ENCODE measurements at places on chromosomes 1 and 21.

- DNase-seq: no peak
Observed at GRCh38 chr1:165168467-165168866, 188.0 kb downstream of the LMX1A start.

GRCh38 chr1:224497714-224498573 lies 63.3 kb upstream of the WDR26 start:
- DNase-seq: no peak

DNA sequence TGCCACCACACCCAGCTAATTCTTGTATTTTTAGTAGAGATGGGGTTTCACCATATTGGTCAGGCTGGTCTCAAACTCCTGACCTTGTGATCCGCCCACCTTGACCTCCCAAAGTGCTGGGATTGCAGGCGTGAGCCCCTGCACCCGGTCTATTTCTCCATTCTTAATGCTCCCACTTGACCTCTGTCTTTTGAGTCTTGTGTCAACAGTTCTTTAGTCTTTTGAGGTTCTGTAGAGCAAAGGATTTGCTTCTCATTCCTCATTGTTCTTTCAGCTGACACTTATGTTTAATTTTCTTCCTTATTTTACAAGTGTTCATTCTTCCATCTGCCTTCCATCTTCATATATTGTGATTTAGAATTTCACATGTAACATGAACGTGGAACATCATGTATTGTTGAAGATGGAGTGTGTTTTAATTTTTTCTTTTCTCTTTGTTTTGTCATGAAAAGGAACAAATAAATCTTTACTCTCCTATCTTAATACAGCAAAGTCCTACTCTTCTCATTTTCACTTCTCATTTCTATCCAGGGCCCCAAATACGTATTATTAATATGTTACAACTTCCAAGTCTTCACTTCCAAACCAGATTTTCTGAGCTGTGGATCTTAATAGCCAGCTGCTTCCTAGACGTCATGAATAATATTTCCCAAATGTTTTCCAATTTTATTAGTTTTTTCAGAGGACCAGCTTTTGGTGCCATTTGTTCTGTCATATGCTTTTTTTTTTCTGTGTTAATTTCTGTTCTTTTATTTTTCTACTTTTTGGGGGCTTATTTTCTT lies 16.9 kb downstream of the MTF2 start:
- DNase-seq: no peak

DNA sequence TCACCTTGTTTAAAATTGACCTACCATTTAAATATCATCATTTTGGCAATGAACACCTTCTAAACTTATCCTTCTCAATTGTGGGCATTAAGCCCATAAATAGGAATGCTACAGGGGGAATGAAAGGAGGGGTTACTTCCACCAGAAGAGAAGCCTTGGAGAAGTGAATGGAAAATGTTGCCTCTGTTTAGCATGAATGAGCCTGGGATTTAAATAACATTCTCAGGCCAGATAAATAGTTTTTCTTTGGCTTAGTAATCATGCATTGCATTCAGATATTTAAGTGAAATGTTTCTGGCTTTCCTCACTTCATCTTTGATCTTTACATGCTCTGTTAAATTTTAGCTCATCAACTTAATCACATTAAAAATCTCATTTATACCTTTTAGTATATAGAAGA lies 284.3 kb upstream of the FMN2 start:
- no peak for DNase-seq

GRCh38 chr1:84403347-84403746 lies 5.1 kb downstream of the DNASE2B start:
- DNase-seq: no peak

DNA sequence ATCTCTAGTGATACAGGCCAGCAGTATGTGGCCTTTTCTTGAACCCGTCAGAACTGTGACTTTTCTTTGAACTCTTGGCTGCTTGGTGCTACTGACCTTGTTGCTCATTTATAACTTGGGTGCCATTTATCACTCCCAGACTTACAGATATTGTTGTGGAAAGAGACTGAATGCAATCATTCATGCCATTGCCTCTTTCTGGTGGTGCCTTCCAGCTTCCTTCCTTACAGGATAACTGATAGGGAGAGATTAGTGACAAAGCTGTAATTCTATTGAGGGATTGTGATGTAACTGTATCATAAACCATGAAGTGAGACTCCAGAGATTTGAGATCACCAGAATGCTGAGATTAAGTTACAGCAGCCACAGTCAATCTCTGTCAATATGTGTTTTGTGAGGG lies 256.5 kb downstream of the USP25 start:
- no peak for DNase-seq

DNA sequence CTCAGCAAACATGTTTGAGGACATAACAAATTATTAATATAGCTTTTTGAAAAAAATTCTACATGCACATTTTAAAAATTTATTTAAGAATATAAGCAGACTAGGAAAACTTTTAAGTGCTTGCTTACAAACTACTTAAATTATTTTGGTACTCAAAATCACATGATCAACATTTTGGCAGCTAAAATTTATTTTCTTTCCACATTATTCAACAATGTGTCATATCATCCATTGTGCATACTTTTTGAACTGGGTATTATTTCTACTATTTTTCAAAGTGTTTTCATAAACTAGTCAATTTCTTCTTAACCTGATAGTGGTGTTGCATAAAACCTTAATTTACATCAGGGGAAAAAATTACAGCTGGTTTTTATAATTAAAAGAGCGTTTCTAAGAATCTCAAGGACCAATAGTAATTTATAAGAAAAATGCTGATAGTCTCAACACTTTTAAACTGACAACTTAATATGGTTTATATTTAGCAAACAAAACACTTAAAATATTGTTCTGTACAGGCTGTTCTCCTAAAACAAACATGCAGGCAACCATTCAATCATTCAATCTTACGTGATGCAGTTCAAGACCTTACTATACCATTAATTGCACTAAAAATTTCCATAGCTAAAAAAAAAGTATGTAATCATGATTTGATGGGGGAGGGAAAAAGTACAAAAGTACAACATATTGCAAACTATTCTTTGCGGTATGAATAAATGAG lies 105.0 kb downstream of the GPATCH2 start:
- no peak for DNase-seq

DNA sequence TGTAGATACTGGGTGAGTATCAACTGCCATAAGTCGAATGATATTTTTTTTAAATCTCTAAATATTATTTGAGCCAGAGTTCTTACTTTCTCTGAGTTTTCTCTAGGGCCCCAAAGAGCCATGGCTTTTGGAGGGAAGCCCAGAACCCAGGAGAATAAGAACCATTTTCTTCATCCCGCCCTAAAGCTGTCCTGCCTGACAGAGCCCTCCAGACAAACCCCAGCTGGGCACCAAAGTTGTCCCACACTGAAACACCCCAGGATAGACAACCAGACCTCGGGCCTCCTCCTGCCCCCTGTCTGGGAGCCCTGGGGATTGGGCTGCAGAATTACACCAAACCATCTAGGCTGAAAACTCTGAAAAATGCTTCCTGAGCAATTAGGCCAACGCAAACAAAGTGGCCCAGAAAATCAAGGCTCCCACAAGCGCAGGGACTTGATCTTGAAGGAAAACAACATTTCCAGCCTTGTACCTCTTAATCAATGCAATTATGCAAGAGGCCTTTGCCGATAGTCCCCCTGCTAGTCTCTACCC lies 113.1 kb downstream of the RRAGC start:
- DNase-seq: no peak

- DNase-seq: no peak
Observed at GRCh38 chr1:48016515-48016914, 19.3 kb upstream of the TRABD2B start.

Data from AG09319 (cell line).